ENCODE measurements at places on chromosomes 1 and 21.
A peak's percentile ranks its signal among the peaks of the same experiment; 100 is the strongest.

DNA sequence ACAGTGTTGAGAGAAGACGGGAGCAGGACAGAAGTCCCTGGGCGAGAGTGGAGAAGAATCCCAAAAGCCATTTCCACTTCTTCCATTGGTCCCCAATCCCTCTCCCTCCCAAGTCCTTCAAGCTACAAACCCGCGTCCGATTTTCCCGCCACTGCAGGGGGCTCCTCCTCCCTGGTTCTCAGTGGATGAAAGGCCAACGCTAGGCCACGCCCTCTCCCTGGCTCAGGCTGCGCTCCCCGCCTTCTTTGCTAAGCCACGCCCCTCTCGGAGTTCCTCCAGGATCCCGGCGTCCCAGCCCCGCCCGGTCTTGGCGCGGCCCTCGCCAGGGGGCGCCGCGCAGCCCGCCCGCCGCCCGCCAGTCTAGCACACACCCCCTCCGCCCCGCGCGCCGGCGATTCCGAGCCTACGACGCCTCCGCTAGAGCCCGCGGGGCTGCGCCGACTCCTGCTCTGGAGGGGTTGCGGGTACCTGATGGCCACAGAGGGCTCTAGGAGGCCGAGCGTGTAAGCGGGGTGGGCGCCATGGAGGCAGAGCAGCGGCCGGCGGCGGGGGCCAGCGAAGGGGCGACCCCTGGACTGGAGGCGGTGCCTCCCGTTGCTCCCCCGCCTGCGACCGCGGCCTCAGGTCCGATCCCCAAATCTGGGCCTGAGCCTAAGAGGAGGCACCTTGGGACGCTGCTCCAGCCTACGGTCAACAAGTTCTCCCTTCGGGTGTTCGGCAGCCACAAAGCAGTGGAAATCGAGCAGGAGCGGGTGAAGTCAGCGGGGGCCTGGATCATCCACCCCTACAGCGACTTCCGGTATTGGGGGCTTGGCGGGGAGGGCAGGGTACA lies at the start of gene HCN3:
TSS of gene HCN3 (plus strand) at position 394 of the 832 bp plus-strand sequence. CDS start at position 522, 128 bp downstream.
- DNase-seq: peak; percentile 83

DNA sequence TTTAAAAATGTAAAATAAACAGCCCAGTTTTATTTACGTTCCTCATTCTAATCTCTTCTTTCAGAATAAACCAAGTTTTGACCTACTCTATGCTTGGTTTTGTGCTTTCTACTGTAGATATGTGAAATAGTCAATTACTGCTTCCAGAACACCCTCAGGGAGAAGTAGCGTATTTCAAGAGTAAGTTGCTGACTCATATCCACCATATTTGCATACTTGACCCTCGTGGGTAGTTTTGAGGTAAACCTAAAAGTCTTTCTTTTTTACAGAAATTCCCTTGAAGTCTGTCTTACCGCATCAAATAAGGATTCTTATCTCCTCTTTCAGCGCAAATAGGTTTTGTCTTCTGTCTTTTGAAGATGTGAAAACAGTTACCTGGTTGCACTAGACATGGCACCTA lies 1.4 kb upstream of the OR2L3 start:
- no peak for DNase-seq

DNA sequence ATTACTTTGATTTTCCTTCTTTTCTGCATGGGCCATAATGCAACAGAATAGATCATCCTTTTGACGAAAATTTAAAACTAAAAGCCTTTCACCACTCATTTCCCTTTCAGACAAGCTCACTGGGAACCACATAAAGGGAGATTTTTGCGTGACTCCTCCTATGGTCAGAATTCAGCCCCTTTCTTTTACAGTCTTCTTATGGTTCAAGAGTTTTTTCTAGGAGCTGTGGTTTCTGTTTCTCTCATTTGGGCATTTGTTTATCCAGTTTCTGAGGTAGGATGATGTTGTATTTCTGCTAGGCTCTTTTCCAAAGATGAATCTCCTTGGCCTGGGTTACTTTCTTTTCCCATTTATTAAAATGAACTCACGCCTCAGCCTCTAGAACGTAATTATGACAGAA lies 16.9 kb downstream of the RGS1 start:
- DNase-seq: no peak

DNA sequence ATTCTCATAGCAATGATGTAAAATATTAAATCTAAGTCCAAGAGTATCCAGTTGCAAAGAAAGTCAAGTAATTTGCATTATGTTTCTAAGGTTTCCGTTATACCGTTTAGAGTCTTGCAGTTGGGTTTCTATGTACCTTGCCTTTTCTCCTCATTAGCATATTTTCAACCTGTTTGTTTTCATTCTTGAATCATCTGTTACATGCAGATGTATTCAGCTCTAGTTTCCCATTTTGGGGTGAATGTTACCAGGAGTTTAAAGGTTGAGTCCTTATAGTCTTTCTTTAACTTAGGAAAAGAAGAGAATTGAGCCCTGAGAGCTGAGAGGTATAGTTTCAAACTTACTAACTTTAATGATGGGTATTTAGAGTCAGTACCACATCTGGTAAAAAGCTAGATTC lies 139.9 kb downstream of the NFIA start:
- no peak for DNase-seq

DNA sequence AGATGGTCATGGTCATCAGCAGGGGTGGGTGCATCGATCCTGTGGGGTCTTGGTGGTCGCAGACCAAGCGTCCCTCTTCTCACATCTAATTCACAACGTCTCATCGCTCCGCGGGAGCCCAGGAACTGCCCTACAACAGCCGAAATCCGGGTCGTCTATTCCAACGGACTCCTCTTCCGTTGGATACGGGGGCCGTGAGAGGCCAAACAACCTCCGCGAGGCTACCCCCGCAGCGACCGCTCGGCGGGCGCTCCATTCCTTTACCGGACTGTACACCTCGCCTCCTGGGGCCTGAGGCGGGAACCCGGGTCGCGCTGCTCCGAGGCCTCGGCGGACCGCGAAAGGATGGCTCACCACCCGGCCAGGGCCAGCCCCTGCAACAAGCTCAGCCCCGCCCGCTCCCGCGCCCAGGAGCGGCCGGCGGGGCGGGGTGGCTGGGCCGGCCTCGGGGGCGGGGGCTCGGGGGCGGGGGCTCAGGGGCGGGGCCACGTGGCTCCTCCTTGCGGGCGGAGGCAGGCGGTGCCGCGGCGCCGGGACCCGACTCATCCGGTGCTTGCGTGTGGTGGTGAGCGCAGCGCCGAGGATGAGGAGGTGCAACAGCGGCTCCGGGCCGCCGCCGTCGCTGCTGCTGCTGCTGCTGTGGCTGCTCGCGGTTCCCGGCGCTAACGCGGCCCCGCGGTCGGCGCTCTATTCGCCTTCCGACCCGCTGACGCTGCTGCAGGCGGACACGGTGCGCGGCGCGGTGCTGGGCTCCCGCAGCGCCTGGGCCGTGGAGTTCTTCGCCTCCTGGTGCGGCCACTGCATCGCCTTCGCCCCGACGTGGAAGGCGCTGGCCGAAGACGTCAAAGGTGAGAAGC lies at the start of gene QSOX1:
TSS of gene QSOX1 (plus strand) at position 545 of the 857 bp plus-strand sequence. CDS start at position 584, 39 bp downstream.
- peak; percentile 75 for DNase-seq

DNA sequence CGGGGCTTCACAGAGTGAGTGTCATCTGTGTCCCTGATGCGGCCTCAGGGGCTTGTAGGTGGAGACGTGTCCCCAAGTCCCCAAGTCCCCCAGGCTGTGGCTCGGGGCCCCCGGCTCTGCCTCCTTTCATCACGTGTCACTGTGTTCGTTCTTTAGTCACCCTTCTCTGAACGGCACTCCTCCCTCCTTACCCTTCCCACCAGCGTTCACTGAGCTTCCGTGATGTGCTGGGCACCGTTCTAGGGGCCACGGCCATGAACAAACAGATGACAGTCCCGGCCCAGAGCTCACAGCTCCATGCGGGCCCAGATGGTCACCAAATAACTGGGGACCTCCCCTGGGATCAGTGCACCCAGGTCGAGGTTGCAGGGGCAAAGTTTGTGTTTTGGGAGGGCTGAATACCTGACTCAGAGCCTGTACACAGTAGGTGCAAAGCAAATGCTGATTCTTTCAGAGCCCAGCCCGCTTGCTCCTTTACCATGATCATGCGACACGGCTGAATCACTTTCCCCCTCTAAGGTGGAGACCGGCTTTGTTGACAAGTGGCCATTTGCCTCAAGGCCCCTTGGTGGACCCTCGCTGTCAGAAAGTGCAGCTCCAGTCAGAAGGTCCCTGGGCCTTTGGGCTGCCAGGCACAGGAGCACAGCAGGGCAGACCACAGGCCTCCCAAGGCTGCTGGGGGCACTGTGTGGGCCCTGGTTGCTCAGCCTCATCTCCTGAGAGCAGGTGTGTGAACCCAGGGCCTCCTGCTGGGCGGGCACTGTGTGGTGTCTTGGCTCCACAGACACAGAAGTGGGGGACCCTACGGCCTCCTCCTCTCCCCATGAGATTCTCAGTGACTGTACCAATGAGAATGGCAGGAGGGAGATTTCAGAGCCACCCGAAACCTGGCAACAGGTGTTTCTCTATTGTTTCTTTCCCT lies 592.5 kb downstream of the PTPRU start:
- no peak for DNase-seq

- DNase-seq: no peak
Measured at GRCh38 chr1:234585330-234586055, 24.5 kb downstream of the IRF2BP2 start.

DNA sequence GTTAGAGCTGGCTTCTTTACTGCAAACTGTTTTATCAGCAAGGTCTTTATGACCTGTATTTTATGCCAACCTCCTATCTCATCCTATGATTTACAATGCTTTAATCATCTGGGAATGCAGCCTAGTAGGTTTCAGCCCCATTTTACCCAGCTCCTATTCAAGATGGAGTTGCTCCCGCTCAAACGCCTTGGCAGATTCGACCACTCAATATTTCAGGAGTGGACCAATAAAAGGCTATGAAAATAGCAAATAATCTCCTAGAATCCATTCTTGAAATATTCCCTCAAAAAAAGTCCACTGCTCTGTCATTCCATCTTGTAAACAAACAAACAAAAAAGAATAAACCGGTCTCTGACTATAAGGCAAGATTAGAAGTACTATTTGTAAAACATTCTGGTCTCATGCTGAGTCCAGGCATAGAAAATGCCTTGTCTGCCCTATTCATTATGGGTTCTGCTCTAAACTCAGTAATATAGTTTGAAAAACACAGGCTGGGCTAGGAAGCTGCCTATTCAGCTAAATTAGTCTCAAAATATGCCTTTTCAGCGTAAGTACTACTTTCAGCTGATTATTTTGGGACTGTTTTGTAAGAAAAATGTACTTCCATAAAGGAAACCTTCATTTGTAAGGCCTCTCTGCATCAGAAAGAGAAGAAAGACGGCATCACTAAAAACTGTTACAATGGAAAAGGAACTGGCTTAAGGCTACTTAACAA lies 53.0 kb downstream of the TBX19 start:
- DNase-seq: no peak

GRCh38 chr1:109959974-109960744 lies 24.4 kb upstream of the AHCYL1 start:
- no peak for DNase-seq

GRCh38 chr1:228742281-228742860 lies 7.1 kb downstream of the RHOU start:
- DNase-seq: no peak

DNA sequence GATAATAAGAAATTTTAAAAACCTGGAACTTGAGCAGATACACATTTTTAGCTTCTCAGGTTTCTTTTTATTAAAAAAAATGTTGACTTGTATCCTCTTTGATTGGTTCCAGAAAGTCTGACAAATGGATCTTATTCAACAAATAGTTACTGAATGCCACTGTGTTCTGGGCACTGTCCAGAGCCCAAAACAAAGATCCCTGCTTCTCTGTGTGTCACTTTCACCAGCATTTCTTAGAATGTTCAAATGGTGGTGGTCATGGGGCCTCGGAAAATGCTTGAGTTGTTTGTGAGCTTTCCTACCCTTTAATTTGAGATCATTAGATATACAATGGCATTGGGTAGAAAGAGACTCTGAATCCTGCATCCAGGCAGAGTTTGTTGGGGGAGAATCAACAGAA lies 19.9 kb downstream of the ACTN2 start:
- no peak for DNase-seq

DNA sequence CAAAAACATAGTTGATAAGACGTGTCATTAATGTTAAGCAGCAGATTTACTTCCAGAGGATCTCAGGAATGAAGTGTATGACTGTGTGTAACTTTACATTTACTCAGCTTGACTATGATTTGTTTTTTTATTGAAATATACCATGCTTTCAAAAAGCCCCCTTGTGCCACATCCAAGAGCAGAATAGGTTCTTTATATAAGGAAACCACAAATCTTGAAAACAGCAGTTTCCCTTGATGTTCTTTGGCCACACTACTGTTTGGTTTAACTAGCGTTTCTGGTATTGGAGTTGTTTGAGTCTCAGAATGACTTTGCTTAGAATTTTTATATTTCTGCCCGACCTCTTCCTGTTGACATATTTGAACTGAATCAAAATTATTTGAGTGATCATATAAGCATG lies 25.0 kb downstream of the LRRC8C start:
- DNase-seq: no peak

DNA sequence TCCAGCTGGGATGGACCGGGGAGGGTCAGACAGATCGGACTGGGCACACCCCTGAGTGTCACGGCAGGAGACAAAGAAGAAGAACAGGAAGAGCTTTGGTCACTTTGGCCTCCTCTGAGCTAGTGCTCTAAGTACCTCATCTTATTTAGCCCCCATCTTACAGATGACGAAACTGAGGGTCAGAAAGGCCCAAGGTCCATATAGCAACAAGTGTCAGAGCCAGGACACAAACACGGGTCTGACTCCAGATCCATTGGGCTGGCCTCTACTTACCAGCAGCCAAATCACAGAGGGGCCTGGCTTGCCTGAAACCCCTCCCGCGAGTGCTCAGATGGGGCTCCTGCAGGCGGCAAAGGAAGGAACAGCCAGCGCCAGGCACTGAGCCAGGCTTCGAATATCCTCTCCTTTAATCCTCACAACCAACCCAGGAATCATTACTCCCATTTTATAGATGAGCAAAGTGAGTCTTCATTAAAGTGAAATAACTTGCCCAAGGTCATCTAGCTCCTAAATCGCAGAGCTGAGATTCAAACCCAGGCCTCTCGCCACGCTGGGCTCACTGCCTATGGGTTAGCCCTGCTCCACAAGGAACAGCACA lies 25.7 kb upstream of the SELENON start:
- DNase-seq: no peak

DNA sequence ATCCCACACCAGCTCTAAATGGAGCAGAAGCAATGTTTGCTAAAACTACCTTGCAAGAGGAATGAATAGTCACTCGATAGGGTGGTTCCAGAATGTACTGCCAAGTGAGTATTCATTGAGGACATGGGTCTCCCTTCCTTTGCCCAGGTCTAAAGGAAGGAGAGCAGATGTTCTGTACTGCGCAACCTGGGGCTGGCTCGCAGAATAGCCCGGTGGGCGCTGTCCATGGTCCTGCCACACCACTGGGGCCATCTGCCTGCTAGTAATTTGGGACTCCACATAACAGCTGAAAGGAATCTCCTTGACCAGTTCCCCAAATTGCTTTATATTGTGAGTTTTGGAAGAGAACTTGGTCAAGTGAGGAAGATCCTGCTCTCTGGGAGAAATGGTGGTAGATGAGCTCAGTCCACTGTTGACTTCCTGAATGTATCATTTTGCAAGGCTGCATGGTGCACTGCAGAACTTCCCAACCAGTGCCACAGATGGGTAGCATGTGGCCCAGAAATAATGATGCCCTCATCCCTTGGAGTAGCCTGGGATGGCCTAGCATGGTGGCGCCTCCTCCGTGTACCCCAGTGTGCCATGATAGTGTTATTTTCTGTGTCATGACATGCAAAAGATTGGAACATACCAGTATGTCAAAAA lies 5.7 kb downstream of the SLC6A17 start:
- peak; percentile 3 for DNase-seq

Data from stimulated activated CD8-positive, alpha-beta memory T cell treated with anti-CD3 and anti-CD28 coated beads, Interleukin-4, amount 100 ng/mL, for 1 hour (primary cell).